ENCODE measurements at places on chromosomes 13 and 19. TPM values are rescaled to one million over a fixed set of nuclear protein-coding genes. Genes with fewer than 3 reads are reported as not detected.

GRCh38 chr19:19109601-19110000, 28.7 kb downstream of the TMEM161A start:
- DNase-seq, result no peak

- no peak for DNase-seq
Observed at GRCh38 chr19:31127134-31127967, 221.9 kb downstream of the TSHZ3 start.

The IL17D gene
- total RNA-seq, result 3.0 TPM

The ZNF724 gene
- total RNA-seq, result 2.8 TPM

The VWA8 gene
- total RNA-seq, result 33.0 TPM

DNA sequence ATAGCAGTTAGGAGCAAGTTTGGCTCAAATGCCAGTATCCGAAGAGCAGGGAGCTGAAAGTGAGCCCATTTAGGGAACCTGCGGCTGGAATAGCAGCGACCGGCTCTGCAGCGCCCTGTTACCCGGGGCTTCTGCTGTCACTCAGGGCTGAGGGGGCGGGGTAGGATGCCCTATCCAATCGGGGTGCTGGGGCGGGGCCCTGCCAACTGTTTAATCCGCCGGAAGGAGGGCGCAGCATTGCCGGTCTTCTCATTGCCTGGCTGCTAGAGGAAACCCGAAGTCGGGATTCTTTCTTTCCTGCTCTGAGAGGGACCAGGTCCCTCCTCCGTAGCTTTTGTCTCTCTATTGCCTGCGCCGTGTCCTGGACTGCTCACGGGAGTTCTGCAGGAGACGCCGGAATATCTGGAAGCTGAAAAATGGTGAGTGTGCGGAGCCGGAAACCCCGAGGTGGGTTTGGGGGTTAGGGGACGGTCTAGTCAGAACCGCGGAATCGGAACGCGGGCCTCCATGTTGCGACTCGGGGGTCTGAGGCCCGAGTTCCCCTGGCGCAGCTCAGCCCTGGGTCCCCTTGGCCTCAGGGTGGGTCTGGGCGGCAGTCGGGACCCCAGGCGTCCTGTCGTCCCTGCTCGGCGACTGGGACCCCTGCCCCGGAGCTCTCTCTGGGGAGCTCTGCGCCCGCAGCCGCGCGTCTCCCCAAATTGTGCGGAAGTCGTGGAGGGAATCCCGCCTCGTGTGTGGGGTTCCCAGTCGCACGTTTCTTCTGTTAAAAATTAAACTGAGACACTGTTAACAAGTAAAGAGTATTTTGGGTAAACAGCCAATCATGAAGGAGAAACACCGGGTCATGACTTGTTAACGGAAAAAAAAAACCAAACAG, 22.8 kb downstream of the ZNF763 start:
- DNase-seq, result peak; percentile 98

GRCh38 chr13:42001580-42001979, 40.7 kb upstream of the VWA8 start:
- DNase-seq, result no peak

- DNase-seq, result no peak
Observed at GRCh38 chr13:50679321-50679720, 164.2 kb downstream of the DLEU7 start.

GRCh38 chr13:20993211-20993610, 68.2 kb downstream of the LATS2 start:
- no peak for DNase-seq

GRCh38 chr19:39276740-39277139, 8.5 kb downstream of the IFNL2 start:
- no peak for DNase-seq

- DNase-seq, result no peak
Observed at GRCh38 chr19:16301999-16302694, 22.5 kb upstream of the KLF2 start.

- DNase-seq, result no peak
Observed at GRCh38 chr13:20272588-20273171, 40.6 kb upstream of the GJB6 start.

DNA sequence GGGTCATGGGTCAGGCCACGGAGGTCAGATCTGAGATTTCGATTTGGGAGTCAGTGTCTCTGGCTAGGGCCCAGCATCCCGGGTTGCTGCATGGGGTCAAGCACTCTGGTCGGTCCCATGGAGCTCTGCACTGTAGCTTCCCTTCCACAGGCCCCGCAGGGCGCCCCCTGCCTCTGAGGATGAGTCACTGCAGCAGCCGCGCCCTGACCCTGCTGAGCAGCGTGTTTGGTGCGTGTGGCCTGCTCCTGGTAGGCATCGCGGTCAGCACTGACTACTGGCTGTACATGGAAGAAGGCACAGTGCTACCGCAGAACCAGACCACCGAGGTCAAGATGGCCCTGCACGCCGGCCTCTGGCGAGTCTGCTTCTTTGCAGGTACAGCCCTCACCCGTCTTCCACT, 3.6 kb downstream of the CACNG7 start:
- DNase-seq, result peak; percentile 22

The ZNF175 gene
- total RNA-seq, result 12.4 TPM

DNA sequence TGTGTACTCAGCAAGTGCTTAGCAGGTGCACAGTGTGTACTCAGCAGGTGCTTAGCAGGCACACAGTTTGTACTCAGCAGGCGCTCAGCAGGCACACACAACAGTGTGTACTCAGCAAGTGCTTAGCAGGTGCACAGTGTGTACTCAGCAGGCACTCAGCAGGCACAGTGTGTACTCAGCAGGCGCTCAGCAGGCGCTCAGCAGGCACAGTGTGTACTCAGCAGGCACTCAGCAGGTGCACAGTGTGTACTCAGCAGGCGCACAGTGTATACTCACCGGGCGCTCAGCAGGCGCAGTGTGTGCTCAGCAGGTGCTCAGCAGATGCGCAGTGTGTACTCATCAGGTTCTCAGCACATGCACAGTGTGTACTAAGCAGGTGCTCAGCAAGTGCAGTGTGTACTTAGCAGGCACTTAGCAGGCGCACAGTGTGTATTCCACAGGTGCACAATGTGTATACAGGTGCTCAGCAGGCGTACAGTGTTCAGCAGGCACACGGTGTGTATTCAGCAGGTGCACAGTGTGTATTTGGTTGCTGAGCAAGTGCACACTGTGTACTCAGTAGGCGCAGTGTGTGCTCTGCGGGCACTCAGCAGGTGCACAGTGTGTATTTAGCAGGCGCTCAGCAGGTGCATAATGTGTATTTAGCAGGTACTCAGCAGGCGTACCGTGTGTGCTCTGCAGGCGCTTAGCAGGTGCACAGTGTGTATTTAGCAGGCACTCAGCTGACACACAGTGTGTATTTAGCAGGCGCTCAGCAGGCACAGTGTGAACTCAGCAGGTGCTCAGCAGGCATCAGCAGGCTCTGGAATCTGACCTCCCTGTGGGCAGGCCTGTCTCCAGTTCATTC, 15.1 kb downstream of the CRTC1 start:
- DNase-seq, result peak; percentile 38

- no peak for DNase-seq
Observed at GRCh38 chr19:8206147-8207087, 2.8 kb upstream of the CERS4 start.

The KBTBD6 gene
- 12.8 TPM for total RNA-seq

GRCh38 chr19:8459520-8460270, 14.9 kb downstream of the HNRNPM start:
- no peak for DNase-seq

DNA sequence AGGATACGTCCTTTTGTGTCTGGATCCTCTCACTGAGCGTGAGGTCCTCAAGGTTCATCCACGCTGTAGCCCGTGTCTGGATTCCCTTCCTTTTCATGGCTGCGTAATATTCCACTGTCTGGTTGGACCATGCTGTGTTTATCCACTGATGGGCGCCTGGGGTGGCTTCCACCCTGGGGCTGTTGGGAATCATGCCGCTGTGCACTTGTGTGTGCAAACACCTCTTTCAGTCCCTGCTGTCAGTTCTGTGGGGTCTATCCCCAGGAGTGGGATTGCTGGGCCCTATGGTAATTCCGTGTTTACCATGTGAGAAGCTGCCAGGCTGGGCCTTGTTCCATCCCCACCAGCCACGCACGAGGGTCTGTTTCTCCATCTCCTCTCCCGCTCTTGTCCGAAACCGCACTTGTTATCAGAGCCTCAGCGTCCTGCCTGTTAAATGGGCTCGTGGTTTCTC, 98.6 kb downstream of the GADD45B start:
- peak; percentile 32 for DNase-seq

DNA sequence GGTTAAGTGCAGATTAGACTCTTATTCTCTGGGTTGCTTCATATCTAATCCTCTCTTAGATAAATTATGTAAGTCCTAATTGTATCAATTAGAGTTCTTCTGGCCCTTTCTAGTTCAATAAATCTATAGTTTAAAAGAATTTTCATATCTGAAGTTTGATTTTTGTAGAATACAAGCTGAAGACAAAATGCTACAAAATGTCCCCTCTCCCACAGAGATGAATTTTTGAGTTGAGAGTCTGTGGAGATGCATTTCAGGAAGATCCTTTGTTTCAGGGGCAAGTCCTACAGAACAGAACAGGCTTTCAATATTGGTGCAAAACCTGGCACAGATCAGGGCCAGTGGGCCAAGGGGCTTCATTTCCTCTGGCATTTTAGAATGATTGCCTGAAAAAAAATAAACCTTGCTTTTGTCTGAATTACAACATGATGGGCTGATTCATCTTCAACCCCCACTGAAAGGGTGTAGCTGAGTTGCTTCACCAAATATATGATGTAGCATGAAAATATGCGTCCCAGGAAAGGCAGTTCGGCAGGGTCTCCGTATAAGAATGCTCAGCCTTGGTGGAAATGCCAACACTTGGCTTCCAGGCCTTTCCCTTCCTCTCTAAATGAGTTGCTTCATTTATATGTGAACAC, 6.4 kb upstream of the IPO5 start:
- DNase-seq, result no peak

The CEACAM3 gene
- not detected for total RNA-seq

The PLPPR3 gene
- not detected for total RNA-seq

DNA sequence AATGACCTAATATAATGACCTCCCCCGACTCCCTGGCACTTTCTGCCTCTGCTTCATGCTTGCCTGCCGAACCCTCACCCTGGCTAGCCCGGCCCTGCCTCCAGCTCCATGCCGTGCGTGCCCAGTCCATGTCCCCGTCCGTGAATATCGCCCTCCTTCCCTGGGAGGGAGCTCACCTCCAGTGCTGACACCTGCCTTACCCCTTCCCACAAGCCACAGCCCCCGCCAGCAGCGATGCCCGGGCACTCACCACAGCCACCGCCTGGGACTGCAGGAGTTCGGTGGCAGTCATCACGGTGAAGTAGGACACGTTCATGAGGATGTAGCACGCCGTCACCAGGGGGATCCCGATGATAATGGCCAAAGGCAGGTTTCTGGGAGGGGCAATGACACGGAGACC, 10.0 kb downstream of the SLC7A9 start:
- DNase-seq, result no peak

DNA sequence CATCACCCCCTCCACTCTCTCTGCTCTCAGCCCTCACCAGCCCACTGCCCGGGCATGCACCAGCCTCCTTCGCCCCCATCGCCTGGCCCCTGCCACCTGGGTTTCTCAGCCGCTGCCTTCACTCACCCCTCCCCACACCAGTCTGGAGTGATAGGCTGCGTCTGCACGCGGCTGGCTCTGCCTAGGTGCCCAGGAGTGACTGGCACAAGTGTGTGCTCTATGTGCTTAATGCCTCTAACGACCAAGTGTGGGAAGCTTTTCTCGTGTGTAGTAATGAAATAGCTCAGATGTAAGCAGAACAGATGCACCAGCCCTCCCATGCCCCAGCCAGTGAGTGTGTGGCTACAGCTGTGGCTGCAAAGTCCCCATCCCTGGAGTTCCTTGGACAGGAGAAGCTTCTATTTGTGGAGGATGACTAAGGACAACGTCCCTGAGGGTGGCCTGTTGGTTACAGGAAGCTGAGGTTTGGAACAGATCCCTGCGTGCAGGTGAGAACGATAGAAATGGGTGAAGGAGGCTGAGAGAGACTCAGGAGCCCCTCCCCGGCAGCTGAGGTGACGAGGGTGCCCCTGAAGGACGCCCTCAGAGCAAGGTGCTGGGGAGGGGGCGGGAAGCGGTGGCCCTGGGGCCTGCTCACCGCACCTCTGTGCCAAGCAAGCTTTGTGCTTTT, 35.6 kb downstream of the ATP11A start:
- peak; percentile 53 for DNase-seq

DNA sequence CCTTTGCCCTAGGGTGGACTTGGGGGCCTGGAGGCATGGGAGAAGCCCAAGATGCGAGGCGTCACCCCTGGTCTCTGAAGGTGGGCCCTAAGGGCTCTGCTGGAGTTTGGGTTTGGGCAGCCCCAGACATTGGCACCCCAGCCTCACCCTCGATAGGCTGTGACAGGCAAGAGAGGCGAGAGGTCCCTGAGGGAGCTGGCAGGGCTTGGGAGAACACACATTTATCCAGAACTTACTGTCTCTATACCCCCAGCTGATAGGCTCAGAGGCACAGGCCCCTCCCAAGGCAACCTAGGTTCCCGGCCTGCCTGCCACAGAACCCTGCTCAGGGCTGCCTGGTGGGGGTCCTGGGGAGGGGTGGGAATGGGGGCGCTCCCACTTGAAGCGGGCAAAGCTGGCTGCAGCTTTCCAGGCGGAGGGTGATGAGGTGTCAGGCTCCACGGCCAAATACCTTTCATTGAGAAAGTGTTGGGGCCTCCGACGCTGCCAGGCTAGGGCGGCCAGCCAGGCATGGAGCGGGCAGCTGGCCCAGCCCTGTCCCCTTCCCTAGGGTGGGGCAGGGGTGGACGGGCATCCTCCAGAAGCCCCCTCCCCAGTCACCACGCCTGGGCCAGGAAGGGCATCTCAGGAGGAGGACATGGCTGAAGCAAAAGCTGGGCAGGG, 9.7 kb downstream of the CILP2 start:
- DNase-seq, result peak; percentile 44

DNA sequence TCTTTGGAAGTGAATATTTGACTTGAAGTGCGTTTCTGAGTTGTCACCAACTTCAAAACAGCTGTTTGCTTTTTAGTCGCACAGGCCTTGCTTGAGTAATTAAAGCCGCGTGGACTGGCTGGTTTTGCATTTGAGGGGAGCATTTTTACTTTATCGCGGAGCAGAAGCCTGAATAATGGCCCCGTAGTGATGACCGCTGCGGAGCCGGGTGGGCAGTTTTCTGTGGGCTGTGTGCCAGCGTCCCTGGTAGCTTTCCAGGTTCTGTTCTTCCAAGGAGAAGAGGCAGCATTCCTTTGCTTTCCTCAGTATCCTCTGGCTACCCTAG, 1.1 kb downstream of the NAA16 start:
- DNase-seq, result peak; percentile 78

DNA sequence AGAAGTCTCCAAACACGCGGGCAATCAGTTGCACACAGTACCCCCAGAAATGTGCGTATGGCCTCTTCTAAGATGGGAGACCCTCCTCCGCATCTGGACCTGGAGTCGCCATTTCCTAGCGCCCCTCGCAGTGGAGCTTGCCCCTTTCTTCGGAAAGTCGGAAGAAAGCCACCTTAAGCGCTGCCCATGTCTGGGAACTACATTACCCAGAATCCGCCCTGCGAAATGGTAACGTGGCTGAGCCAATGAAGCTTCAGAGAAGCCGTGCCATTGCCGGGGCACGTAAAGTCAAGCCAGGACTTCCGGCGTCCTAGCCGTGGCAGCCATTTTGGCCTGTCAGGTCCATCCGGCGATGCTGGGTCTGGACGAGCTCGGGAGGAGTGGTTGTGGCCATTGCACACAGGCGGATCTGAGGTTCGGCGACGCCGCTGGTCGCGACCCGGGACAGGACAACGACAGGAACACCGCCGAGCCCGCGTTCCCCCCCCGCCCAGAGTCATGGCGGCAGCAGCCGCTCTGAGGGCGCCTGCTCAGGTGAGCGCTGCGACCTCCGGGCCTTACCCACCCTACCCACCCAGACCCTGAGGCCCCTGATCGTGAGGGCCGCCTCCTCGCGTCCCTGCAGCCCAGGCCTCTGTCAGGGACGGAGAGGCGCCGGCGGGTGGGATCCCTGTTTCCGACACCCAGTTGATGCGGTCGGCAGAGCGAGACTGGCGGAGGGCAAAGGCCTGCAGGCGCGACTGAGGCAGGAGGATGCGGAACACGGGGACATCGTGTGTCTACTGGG, at the start of gene ZNF586:
ZNF586 (plus strand) TSS at position 332 of the 787 bp plus-strand sequence; CDS start at position 499, 167 bp downstream.
- DNase-seq, result peak; percentile 96

All from right cardiac atrium (tissue), 5 donors.